Keratinocyte (primary cell): ENCODE measurements at places on chromosomes 12 and 14. TPM values are rescaled to one million over a fixed set of nuclear protein-coding genes. Genes with fewer than 3 reads are reported as not detected.

Gene CISTR
- polyA plus RNA-seq: not detected in 3 replicates

Gene TIGAR
- 15.3 to 37.3 TPM (median 28.0 TPM) in 3 replicates for polyA plus RNA-seq

Gene MGST1
- polyA plus RNA-seq: 114 to 246 TPM (median 160 TPM) in 3 replicates

Gene PLCZ1
- 0.15 to 0.62 TPM (median 0.18 TPM) in 3 replicates for polyA plus RNA-seq

Gene CAPZA3
- 0.05 TPM in 2 of 3 replicates, not detected in the other for polyA plus RNA-seq

Gene PZP
- polyA plus RNA-seq: not detected in 3 replicates

Gene PIANP
- polyA plus RNA-seq: not detected in 3 replicates

Gene TAS2R7
- polyA plus RNA-seq: not detected in 3 replicates

Gene KRT78
- polyA plus RNA-seq: 0.49 to 1.7 TPM (median 0.96 TPM) in 3 replicates

Gene FBLN5
- polyA plus RNA-seq: 0.10 to 0.31 TPM (median 0.27 TPM) in 3 replicates

Gene SLC25A47
- polyA plus RNA-seq: not detected in 3 replicates

Gene MIP
- not detected in 3 replicates for polyA plus RNA-seq

Gene CHST11
- 11.9 to 22.5 TPM (median 15.7 TPM) in 3 replicates for polyA plus RNA-seq

Gene IL22
- polyA plus RNA-seq: not detected in 3 replicates

Gene MYL2
- 0.08 to 0.41 TPM in 2 of 3 replicates, not detected in the other for polyA plus RNA-seq
